ENCODE measurements at places on chromosomes 2 and 18.

DNA sequence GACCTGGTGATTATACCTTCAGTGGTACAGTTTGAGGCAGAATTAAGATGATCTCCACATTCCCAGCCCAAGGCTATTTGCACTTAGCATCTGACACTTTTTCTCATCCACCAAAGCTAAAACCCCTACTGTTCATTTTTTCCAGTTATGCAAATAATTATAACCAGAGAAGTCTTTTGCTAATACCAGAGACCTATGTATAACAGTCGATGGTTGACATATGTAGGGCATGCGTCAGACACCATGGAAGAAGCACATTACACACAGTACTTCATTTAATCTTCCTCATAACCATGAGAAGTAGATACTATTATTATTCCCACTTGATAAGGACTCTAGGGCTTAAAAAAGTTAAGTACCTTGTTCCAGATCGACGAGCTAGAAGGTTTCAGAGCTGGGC, 36.5 kb downstream of the AP1S3 start:
- DNase-seq: no peak

- peak; percentile 67 for DNase-seq
These were observed 23.7 kb downstream of the FAM178B start for GRCh38 chr2:96962567-96963203.

GRCh38 chr2:131493199-131493968, 1.2 kb upstream of the MZT2A start:
- DNase-seq: no peak

DNA sequence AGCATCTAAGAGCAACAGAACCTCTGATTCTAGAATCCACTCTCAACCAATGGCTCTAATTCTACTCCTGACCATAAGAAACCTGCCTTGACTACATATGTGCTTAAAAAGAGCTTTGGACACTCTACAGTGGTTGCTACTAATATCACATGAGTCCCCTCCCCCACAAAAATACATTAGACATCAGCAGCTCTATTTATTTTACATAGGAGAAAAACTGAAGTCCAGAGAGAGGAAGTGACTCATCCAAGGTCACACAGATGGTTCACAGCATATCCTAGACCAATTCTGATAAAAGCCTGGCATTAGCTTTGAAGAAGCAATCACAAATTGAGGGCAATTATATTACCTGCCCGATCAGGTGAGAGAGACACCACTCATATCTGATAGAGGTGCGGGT, 49.8 kb downstream of the ALK start:
- DNase-seq: no peak

GRCh38 chr18:24543795-24544498, 83.5 kb downstream of the HRH4 start:
- no peak for DNase-seq

DNA sequence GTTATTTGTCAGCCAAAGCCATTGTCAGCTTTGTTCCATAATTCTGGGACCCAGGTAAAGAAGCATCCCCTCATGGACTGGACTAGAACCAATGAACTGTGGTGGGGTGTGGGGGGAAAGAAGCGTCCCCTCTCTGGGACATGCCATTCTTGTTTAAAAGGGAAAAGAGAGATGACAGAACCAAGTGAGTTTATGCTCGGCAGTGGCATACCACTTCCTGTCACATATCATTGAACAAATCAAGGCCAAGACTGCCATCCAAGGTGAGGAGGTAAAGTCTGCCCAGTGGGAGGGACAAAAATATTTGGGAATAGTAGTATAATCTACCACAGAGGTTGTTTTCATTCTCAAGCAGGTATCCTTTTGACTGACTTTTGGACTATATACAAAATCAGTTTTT, 4.7 kb upstream of the GLS start:
- no peak for DNase-seq

DNA sequence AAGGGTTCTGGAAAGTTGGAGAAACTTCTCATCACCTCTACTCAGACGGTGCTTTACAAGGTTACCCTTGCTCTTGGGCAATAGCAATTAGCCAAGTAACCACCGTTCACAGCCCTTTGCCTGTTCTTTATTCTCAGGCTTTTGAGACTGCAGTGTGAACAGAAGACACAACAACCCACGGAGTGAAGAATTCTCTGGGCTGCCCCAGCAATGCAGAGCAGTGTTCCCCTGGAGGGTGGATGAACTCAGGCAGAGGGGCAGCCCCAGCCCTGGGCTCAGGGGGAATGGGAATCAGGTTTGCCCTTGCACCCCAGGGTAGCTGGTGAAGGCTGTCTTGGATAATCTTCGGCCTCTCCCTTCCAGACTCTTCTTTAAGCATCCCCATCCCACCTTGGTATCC, 69.1 kb downstream of the MCFD2 start:
- peak; percentile 46 for DNase-seq

- no peak for DNase-seq
These were observed 35.0 kb downstream of the HNMT start for GRCh38 chr2:137999273-137999672.

GRCh38 chr2:43636621-43637020, 439 bp upstream of the PLEKHH2 start:
- no peak for DNase-seq

DNA sequence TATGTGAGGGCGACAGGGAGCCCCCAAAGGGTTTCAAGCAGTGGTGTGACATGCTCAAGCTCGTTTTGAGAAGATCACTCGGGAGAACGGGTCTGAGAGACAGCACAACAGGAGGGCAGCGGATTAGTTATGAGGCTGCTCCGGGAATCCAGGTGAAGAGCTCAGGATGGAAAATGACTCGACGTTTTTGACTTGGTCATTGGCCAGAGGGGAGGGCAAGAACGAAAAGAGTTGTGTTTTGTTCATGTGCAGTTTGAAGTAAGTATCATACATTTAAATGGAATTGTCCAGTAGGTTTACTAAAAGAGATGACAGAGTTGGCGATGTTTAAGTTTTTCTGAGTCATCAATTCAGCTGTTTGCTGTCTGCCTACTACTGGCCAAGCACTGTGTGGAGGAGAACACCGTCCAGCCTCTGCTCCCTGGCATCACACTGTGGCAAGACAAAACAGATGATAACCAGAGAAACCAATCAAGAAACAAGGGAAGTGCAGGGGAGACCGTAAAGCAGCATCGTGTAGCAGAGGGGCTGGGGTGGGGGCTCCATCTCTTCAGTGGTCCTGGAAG, 25.3 kb upstream of the ANXA4 start:
- no peak for DNase-seq

DNA sequence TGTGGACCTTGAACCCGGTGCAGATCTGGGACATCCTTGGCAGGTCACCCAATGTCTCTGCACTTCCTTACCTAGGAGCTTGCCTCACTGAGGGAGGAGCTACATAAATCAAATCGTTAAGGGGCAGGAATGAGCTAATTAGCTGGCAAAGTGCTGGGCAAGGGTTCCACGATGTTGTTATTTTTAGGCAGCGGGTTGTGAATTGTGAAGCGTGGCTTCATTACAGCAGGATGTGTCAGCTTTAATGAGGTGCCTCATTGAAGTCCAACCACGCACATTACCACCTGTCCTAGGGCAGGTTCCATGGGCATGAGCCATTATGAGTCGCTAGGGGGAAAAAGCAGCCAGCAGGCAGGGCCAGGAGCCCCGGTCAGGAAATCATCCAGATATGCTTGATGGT, 127.0 kb upstream of the AGAP1 start:
- DNase-seq: no peak

DNA sequence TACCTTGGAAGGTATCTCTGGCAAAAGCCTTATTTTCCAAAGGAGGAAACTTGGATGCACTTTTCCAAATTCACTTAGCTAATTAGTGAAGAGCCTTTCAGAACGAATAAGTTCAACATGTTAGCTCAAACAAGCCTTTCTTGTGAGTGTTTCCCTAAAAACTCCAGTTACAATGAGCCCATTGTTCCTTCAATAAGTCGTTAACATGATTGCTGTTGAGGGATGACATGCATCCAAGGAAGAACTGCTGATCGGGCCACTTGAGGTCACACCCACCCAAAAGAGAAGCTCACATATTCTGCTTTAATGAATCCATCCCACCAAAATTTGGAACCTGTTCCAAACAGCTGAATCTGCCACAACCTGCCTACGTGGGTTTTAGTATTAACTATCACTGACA, 48.1 kb upstream of the SLC35G4 start:
- no peak for DNase-seq

- no peak for DNase-seq
These were observed 265.5 kb downstream of the CYRIA start for GRCh38 chr2:16400127-16400623.

DNA sequence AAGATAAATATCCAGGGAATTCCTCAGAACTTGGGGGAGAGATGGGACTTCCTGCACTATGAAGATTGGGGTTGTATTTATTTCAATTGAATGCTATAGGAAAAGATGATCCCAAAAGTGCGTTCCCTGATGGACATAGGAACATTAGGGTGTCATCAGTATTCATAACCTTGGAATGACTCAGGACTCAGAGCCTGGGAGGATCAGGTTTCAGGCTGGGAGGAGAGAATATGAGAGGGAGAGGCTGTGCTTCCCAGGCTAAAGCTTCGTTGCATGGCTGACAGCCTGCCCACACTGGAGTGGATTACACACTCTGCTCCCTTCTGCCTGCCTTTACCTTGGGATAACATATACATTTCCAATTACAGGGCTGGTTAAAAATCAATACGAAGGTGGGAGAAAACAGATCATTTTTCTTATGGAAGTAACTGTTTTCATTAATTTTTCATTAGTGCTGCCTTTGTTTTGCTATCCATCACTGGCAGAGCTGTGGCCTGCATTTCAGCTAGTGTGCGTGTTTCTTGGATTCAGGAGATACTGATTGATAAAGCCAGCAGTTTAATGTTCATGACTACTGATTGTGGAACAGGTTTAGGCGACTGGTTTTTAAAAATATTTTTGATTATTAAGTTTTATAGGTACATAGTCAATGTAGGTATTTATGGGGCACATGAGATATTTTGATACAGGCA, 118.7 kb downstream of the KCTD1 start:
- DNase-seq: no peak

GRCh38 chr18:58221060-58221725, 177.2 kb downstream of the NEDD4L start:
- no peak for DNase-seq

- DNase-seq: no peak
These were observed 150.7 kb downstream of the THADA start for GRCh38 chr2:43444989-43445645.

- no peak for DNase-seq
These were observed 155.2 kb downstream of the SH3BP4 start for GRCh38 chr2:235106874-235107639.

DNA sequence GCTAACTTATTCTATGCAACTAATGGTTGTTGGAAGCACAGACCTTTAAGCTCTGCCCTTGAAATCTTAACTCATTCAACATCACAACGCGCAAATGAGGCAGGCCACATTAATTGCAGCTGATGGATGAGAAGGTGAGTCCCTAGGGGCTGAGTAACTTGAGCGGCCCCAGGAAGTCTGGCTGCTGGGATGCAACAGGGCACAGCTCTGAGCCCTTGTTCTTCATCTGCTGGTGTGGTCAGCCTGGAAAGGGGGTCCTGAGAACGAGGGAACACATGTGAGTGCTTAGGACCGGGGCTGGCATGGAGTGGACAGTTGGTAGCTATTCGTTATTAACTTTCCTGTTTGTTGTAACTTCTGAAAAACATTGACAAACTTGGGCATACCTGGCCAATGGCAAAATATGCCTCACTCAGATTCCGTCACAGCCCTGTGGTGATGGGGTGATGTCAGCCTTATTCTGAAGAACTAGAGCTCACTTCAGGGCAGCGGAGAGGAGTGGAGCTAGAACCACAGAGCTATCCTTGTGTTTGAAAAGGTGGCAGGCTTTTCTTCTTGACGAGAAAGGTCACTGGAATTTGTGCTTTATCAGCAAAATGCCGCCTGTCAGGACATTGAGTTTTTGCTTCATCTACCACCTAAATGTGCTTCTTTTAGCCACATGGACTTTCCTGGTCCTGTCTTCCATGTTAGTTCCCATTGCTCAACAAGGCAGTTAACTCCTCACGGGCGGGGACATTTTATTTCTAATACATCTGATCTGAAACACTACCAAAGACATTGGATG, 145.9 kb upstream of the FHL2 start:
- no peak for DNase-seq

GRCh38 chr2:240395896-240396622, 39.4 kb upstream of the GPC1 start:
- no peak for DNase-seq

- no peak for DNase-seq
These were observed 42.2 kb downstream of the KANSL1L start for GRCh38 chr2:210128961-210129360.

DNA sequence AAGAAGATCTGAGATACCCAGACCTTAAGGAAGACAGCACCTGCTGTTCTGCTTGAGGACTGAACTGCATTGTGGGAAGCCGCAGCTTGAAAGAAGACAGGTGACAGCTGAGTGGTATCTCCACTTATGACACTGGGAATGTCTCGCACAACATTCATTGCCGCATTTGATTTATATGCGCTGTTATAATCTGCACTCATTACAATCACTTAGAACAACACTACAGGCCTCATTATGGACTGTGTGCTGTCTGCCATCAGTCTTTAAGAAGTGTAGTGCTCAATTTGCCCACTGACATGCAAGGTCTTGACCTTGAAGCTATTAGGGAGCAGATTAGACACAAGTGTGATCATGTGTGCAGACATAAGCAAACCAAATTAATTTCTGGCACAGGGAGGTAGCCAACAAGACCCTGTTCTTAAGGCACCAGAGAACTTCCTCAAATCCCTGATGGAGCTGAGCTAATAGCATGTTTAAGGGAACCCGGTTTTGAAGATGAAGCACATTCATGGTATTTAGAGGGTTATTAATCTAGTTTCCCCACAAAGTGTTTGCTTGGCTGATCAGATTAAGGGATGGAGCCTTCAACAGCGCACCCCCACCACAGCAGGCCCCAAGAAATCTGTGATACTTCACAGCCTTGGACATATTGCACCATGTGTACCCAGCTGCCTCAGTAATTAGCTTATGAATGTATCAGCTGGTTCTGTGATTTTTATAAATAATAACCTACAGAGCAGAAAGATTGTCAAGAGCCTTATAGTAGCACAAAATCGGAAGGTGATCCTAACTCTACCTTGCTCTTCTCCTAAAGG, 146.8 kb downstream of the SATB2 start:
- DNase-seq: no peak

DNA sequence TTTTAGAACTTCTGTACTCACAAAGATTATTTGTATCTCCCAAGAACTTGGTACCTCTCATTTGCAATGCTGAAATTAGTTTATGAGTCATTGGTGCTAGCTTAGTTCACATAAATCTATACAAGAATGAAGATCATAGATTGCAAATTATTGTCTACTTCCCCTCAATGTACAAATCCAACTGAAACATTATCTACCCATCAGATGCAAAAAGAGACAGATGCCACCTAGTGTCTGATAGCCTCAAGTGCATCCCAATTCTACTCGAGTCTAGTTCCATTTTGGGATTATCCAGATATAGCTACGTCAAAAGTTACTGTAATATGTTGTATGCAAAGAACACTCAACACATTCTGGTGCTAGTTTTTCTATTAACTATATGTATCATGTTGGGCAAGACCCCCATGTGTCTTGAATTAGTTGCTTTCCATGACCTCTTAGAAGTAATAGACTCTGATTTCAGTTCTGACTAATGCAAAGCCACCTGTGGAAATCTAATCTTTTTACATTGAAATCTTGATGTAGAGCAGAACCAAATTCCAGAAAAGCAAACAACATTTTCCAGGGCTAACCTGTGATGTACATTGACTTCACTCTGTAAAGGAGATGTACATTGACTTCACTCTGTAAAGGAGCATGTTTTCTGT, 210.0 kb downstream of the RBM43 start:
- peak; percentile 25 for DNase-seq

All from HL-60 (cell line).